ENCODE measurements at places on chromosomes 4 and X.

DNA sequence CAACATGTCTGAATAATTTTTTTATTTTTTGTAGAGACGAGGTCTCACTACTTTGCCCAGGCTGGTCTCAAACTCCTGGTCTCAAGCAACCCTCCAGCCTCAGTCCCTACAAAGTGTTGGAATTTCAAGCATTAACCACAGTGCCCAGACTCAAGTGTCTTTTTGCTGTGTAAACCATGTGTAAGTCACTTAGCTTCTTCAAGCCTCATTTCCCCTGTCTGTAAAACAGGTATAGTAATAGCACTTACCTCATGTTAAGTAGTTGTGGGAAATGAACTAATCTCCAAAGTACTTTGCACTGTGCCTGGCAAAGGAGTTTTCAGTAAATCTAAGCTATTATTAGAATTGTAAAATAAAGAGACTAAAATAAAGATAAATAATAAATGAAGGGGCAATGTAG lies 35.7 kb downstream of the STBD1 start:
- DNase-seq: no peak

DNA sequence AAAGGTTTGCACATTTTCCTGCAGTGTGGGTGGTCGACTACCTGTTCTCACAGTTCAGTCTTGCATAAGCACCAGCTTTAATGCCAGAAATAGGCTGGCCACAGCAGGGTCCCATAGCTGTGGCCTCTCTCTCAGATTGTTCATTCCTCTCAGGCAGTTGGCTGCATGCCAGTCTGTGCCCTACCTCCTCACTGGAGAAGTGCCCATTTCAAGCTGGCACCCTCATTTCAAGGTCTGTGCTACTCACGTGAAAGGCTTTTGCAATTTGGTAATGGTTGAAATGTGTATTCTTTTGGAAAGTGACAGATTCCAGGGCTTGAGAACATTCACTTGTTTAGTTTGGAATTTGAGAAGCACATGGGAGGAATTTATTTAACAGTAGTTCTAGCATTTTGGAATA lies 28.9 kb upstream of the MTMR1 start:
- no peak for DNase-seq

DNA sequence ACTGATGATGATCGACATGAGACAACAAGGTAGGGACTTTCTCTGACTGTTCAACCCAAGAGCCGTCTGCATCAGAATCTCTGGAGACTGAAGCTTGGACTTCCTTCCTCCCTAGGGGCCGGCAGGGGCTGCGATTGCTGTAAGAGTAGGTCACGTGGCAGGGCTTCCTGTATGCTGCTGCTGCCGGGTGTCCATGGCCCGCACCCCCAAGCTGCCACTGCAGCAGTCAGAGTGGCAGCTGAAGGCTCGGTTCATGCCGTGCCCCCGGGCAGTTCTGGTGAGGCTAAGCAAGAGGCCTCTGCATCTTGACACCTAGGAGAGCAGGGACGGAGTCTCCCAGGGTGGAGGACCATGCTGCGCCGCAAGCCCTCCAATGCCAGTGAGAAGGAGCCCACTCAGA lies at the start of gene SASH3:
Gene SASH3, plus strand, starts transcription at position 203 of the 400 bp plus-strand sequence. Its CDS starts 149 bp downstream, at position 352.
- no peak for DNase-seq

- no peak for DNase-seq
Measured at GRCh38 chr4:10929818-10930217, 245.2 kb upstream of the CLNK start.
